ENCODE measurements at places on chromosomes 7 and 10.

DNA sequence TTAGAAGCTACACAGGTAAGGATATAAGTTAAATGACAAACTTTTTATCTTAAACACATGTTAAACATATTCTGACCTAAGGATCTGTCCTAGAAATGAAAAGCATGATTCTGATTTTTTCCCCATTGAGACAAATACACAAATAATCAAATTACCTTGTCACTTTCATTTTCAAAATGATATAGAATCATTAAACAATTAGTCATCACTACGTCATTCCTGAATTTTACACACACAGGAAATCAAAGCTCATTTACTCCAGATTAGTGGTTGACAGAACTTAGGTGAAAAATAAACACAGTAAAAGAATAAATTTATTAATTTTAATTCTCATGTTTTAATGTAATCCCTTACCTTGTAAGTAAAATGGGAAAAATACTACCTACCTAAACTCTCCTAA lies 89.0 kb downstream of the AASS start:
- peak; percentile 33 for DNase-seq

- no peak for DNase-seq
Measured at GRCh38 chr10:121822180-121822579, 105.7 kb downstream of the ATE1 start.

DNA sequence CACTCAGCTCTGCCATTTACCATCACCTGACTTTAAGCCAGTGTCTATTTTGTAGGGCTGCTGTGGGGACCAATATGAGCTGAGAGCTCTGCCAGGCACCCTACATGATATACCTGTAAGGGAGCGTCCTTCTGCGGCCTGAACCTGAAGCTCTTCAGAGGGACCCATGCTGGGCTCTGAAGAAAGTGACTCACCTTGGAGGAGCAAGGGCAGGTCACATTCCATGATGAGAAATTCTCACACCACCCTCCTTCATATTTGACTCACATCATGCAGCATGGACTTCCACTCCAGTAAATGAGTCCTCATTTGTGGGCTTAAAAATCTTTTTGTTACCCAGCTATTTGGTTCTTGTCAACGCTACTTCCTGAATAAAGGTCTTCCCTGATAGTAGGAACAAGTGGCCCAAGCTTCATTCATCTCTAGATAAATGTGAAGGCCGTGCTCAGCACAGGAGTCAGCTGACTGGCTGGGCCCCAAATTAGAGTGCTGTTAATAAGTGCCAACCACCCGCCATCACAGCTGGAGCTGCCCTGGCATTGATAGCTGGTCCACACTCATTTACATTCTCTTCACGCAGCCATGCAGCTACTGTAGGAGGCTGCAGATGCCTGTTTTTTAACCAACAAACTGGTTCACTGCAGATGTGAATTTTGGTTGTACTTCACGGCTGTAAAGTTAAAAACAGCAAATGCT lies 78.4 kb downstream of the RNF216 start:
- DNase-seq, result peak; percentile 81

DNA sequence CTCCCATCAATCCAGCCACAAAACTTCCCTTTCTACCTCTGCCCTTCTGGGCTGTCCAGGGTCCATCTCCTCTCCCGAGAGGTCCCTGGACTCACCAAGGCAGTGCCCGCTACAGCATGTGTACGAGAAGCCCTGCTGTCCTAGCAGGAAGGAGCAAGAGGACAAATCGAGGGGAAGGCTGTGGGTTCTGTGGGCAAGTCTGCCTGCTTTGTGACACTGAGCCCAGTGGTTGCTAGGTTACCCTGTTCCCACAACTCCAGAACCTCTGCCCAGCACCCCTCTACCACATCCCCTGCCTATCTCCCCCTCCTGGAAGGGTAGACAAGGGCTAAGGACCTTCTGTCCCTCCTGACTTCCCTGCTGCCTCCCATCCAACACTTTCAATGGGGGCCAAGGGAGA lies at the start of gene TBATA:
Gene TBATA (minus strand): TSS at position 188 of the 400 bp plus-strand sequence. CDS start 1,998 bp downstream, outside the sequence.
- DNase-seq, result peak; percentile 33

GRCh38 chr7:50348469-50349162 lies 44.1 kb downstream of the IKZF1 start:
- DNase-seq, result no peak

GRCh38 chr10:111835574-111835973 lies 348.0 kb downstream of the GPAM start:
- DNase-seq, result peak; percentile 89

DNA sequence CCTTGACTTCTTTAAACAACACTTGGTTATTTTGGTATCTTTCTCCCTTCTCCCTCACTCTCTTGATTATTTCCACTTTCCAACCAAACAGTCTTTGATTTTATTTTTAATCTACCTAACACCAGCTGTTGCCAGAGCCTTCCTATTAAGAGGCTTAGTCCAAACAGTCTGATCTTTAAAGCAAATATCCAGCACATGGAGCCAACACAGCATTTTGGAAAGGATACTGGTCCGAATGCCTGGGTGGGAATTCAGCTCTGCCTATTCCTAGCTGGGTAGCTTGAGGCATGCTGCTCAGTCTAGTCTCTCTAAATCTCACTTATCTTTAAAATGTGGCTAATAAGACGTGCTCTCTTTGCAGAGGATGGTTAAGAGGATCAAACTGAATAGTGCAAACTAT lies 129.3 kb downstream of the NRCAM start:
- no peak for DNase-seq

DNA sequence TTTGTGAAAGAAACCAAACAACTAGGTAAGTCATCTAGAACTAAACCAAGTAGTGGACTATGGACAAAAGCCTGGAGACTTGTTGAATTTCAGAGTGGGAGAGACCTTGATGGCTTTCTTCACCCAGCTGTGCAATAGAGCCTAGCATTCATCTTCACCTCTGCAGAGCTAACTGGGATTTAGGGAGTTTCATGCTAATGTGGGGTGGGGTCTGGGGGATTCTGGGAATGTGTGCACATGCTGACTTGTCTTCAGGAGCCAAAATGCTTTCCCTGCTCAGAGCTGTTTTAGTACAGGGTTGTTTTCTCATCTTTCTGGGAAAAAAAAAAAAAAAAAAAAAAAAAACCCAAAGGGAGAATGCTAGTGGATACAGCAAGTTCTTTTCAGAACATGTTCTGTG lies 81.3 kb upstream of the ARHGAP21 start:
- DNase-seq, result no peak

DNA sequence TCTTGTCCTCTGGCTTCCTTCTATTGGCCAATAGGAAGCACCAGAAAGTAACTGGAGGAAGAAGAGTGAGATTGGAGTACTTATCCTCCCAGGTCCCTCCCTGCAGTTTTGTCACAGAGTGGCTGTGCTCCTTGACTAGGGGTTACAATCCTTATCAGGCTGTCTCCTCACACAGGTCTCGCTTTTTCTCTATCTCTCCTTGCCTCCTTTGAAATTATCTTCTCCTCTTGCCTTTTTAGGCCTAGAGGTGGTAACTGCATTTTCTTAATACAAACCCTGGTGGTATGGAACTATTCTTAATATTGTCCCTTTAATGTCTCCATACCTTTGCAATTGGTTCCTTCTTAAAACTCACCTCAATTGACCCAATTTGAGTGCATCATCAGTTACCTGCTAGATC lies 2.7 kb downstream of the PRSS37 start:
- DNase-seq, result no peak

DNA sequence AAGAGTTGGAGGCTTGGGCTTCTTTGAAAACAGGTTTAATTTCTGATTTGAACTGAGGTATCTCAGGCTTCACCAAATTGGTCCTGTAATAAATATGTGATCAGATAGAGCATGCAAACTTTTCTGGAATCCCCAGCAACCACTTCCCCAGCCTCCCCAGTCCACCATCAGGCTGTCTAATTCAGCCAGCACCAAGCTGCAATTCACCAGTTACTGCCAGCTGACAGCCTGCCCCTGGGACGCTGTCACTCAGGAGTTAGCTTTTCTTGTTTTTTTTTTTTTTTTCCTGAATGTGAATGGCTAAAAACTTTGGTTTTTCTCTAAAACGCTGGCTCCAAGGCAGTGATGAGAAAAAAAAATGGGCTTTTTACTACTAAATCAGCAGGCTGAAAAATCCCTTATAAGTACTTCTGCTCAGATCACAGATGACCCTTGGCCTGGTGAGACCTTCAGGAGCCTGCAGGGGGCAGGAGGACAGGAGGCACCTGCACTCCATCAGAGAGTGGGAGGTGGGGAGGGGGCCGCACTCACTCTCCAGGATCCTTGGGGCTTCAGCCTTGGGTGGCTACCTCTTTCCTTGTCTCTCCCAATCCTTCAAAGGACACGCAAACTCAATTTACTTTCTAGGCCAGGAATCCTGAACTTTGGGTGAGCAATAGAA lies 349.4 kb downstream of the GATA3 start:
- no peak for DNase-seq

DNA sequence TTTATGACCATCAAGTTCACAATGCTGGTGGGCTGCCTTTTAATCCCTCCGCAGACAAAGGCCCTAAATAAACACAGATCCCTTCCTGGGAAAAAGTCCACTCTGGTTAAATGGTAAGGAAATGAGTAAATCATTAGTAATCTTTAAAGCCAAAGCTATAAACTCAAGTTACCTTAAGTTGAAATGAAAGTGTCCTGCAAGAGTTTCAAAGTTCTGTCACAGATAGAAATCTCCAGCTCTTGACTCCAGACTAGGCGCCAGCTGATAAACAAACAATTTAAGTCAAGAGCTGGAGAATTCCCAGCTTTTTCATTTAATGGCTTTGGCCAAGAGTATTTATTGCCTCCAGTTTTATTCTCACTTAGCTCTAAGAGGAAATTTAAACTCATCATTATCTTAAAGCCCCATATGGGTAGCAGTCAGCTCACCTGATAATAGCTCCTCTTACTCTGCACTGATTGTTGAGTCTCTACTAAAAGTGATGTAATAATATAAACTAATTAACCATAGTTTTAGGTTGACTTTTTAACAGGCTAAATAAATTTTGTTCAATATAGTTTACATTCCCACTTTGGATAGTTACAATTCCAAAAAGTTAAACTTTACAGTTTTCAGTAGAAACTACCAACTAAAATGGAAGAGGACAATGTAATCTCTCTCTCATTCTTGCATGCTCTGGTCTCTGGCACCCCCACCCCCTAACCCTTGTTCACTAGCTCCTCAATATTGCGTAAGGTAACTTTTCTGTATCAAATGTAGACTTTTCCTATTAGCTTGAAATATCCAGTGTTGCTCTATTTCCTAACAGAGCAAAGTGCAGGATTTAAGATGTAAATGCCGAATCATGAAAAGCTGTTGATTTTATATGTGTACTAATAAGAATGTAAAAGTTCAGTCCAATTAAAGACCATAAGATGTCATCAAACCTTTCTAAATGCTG lies 56.1 kb downstream of the HIBADH start:
- DNase-seq, result peak; percentile 91

DNA sequence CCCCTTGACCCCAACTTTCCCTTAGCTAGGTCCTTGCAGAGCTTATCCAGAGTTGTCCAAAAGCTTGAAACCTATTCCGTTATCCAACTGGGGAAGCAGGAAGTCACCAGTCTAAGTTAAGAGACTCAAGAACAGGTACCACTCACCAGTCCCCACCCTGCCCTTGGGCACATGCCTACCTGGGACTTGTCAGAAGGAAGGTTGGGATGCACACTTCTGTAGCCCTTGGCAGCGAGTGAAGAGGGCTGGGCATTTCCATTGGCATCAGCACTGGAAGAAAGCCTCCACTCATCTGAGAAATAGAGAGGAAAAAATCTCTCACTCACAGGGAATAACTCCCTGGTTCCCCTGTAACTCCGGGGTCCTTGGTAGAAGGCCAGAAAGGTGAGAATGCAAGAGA lies 131.0 kb upstream of the PDLIM1 start:
- no peak for DNase-seq
